Choroid plexus epithelial cell (primary cell): ENCODE measurements at places on chromosomes 11 and 22.

DNA sequence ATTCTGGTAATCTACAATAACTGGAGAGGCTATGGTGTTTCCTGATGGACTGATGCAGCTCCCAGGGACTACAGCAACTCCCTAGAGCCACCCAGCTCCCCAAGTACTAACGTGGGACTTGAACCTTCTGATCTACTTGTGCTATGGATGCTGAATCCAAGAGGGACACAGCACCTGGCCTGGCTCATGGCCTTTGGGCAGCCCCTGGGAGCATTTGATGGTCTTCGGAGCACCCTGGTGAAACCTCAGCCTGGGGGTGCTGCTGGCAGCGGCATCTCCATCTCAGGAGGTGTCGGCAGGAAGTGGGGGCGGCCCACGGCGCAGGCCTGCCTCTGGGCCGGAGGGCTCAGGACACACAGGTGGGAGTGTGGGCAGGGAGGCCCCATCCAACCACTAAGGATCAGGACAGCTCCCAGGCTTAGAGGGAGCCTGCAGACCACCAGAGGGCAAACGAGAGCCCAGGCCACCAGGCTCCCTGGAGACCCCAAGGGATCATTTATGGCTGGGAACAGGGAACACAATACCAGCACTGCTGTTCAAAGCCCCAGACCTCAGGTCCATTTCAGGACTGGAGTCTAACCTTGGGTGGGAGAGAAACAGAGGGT, 8.7 kb downstream of the EHD1 start:
- no peak for DNase-seq

DNA sequence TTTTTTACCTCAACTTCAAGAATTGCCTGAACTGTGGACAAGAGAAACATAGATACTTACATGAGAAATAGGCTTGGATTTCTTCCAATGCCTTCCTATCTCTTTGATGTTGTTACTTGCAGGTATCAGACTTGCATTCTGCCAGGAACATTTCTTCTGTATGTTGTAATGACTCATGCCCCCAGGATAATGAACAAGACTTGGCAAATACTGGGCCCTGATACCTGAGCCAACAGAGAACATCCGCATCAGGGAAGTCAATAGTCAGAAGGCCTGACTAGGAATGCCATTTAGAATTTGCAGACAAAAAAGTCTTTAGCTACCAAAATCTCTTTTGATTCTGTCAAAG, 273.7 kb upstream of the KIRREL3 start:
- no peak for DNase-seq

GRCh38 chr22:22167791-22168189, 76.8 kb upstream of the VPREB1 start:
- no peak for DNase-seq

DNA sequence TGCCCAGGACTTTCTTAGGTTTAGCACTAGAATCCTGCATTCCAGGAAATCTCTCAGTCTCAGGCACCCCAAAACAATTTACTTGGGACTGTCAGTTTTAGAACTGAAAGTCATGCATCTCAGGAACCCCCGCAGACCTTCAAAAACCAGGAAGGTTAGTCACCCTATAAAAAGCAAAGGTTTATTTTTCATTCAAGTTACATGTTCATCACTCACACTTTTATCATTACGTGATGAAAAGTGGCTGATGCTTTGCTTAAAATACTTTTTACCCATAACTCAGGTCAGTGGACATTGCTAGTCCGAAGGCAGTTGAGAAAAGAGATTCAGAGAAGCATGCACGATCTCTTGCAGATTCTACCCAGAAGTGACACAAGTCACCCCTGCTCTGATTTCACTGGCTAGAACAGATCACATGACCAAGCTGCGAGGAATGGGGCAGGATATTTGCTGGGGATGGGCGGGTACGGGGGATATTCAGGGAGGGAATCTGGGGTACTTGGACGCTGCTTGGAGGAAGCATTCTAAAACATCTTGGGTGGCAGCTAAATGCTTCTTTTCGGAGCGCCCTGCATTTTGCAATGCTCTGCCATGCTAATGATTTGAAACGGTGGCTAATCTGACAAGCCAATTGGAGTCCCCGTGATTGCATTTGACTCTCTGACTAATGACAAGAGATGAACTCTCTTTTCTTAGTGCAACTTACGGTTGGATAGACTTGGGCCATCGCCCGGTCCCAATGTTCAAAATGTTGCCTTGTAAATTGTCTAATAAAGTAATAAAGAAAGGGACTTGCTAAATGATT, 110.2 kb downstream of the MIAT start:
- no peak for DNase-seq

DNA sequence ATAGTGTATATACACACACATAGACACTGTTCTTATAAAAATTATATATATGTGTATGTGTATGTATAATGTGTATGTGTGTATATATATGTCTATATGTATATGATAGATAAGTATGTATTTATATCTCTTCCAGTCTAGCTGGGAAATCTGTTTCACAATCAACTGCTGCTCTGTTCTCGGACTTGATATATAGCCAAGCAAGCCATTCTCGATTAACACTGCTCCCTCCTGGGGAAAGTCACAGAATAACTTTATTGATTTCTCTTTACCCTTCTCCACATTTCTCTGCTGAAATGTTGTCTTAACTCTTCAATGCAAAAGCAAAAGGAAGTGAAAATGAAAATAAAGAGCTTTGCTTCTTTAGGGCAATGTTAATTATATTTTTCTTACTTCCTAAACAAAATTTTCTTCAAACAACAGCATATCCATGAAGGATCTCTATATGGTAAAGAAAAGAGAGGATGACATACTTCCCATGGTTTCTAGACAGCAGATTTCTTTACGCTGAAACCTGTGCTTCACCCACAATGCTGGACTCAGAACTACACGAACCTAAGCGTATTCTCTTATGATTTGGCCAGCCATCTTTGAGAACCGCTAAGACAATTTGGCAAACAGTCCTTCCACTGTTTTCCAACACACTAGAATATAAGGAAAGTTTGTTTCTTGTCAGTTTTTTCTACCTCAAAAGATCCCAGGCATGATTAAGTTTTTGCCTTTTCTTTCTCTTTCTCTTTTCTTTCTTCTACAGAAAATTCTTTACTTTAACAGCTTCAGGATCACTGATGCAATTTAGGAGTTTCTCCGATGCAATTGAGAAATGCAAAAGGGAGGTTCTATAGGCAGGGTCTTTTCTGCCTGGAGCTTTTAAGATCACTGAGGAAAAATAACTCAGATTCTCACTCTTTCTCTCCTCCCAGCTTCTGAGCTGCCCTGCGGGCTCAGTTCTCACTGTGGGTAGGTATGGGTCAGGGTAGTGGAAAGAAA, 1.9 kb downstream of the BLID start:
- peak; percentile 80 for DNase-seq

DNA sequence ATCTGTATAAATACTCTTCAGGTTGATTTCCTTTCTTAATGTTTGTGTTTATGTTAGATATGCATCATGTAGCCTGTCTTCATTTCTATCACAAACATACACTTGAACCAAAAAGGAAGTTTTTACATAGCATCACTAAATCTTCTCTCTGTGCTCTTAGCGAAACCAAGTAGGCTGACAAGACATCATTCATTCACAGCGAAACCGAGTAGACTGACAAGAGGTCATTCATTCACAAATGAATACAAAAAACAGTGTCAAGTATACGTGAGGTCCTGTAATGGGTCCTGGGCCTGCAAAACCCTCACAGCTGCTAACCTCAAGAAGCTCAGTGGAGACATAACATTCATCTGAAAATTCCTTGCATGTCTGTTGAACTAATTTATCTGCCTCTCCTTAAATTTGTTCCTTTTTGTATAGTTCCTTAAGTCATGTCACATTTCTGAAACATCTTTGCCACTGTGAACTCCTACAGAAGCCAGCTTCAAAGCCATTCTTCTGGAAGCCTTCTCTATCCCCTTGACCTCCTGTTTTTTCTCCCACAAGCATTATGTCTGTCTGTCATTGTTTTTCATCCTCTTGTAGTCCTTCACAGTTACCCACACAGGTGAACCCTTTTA, 9.8 kb upstream of the HBE1 start:
- DNase-seq = no peak
